Testis (tissue), 5 donors: ENCODE measurements at places on chromosomes 12 and 14. TPM values are rescaled to one million over a fixed set of nuclear protein-coding genes. Genes with fewer than 3 reads are reported as not detected.

Gene SDS
- polyA plus RNA-seq: 0.34 TPM

Gene TRHDE
- polyA plus RNA-seq: 3.9 TPM

Gene EPYC
- polyA plus RNA-seq: 1.6 TPM

Gene SMCO2
- polyA plus RNA-seq: 1.5 TPM

Gene GALC
- 50.7 TPM for polyA plus RNA-seq

Gene AKAP5
- 0.29 TPM for polyA plus RNA-seq

Gene SPIC
- polyA plus RNA-seq: not detected

Gene TAC3
- polyA plus RNA-seq: 3.9 TPM

Gene AGAP2
- 1.9 TPM for polyA plus RNA-seq

Gene NRL
- 8.2 TPM for polyA plus RNA-seq

Gene TSHR
- polyA plus RNA-seq: 0.88 TPM

Gene LYZ
- 203 TPM for polyA plus RNA-seq

Gene TAS2R7
- polyA plus RNA-seq: not detected

Gene ASB2
- polyA plus RNA-seq: 3.5 TPM

Gene IL23A
- 34.9 TPM for polyA plus RNA-seq

Gene DBX2
- 1.1 TPM for polyA plus RNA-seq

Gene PPP2R5E
- polyA plus RNA-seq: 33.6 TPM

Gene NTF3
- 2.2 TPM for polyA plus RNA-seq

Gene GRIP1
- polyA plus RNA-seq: 14.0 TPM

Gene LHX5
- polyA plus RNA-seq: 0.11 TPM

Gene XRCC3
- polyA plus RNA-seq: 16.6 TPM

Gene RFX4
- 217 TPM for polyA plus RNA-seq

Gene BDKRB1
- 4.9 TPM for polyA plus RNA-seq

Gene C14orf93
- 4.5 TPM for polyA plus RNA-seq

Gene ASIC1
- 2.7 TPM for polyA plus RNA-seq

Gene POTEG
- 4.2 TPM for polyA plus RNA-seq

Gene FOXN3
- polyA plus RNA-seq: 40.7 TPM

Gene LRRC43
- 16.6 TPM for polyA plus RNA-seq

Gene LRP6
- polyA plus RNA-seq: 11.5 TPM

Gene GLIPR1L1
- polyA plus RNA-seq: 95.5 TPM

Gene OTOGL
- 0.88 TPM for polyA plus RNA-seq

Gene VRTN
- 3.5 TPM for polyA plus RNA-seq

Gene SLC4A8
- polyA plus RNA-seq: 52.7 TPM

Gene COX14
- polyA plus RNA-seq: 50.2 TPM

Gene RERG
- 27.2 TPM for polyA plus RNA-seq

Gene SDR9C7
- 0.46 TPM for polyA plus RNA-seq

Gene NFATC4
- polyA plus RNA-seq: 83.6 TPM

Gene KLRC2
- polyA plus RNA-seq: not detected

Gene RASSF8
- 90.0 TPM for polyA plus RNA-seq

Gene KRT82
- not detected for polyA plus RNA-seq

Gene IRAK3
- polyA plus RNA-seq: 3.1 TPM

Gene DHH
- 40.0 TPM for polyA plus RNA-seq

Gene SLCO1B3
- polyA plus RNA-seq: 1.3 TPM

Gene FERMT2
- polyA plus RNA-seq: 37.6 TPM

Gene HSPA2
- 389 TPM for polyA plus RNA-seq

Gene PLA2G1B
- polyA plus RNA-seq: 3.6 TPM

Gene GMPR2
- 49.9 TPM for polyA plus RNA-seq

Gene PAPLN
- 12.4 TPM for polyA plus RNA-seq

Gene RNU4-1
- not detected for polyA plus RNA-seq
